ENCODE measurements at places on chromosomes 12 and 14. TPM values are rescaled to one million over a fixed set of nuclear protein-coding genes. Genes with fewer than 3 reads are reported as not detected.

DNA sequence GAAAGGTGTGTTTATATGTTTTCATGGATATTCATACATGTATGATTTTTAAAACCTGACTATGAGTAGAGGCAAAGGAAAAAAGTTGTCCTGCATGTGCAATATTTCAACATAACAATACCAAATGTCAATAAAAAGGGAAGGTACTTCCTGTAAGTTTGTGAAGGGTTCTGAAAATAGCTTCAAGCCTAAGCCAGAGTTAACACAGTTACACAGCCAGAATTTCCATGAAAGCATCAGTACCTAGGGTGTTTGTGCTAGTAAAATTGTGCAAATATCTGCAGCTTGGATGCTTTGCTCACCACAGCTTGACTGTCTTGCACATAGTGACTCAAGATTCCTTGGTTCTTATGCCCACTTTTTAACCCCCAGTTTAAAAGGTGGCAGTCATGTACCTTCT is 193.1 kb upstream of the FAR2 start:
- no peak for DNase-seq

GRCh38 chr14:65156568-65157366 is 54.5 kb upstream of the MAX start:
- DNase-seq = no peak

- DNase-seq = no peak
Observed at GRCh38 chr12:575129-575502, 88.1 kb downstream of the NINJ2 start.

DNA sequence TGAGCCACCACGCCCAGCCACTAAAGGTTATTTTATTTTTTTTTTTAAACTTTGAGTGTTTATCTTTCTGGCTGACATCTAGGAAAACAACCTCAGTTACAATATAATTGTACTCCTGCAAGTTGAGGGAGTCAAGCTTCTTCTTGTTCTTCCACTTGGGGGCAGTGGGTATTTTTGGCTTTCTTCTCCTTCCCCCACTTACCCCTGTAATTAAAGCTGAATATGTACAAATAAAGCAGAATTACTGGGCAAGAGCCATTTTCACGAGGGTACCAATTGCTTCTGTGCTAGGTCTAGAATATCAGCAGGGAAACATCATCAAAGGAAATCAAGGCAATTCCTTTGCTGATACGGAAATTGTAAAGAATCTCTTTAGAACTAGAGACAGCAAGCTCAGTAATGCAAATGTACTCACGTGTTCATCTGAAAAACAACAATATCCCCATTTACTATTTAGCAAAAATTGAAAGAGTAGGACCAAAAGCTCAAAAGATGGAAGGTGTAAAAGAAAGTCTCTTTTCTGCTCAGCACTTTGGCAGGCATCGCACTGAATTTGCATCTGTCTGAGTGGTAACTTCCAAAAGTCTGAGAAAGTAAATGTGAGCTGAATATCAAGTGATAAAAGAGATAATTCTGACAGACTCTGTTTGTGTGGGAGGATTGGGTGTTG is 72.8 kb downstream of the TAOK3 start:
- DNase-seq = no peak

- no peak for DNase-seq
Observed at GRCh38 chr14:67773844-67774377, 42.5 kb downstream of the ZFYVE26 start.

DNA sequence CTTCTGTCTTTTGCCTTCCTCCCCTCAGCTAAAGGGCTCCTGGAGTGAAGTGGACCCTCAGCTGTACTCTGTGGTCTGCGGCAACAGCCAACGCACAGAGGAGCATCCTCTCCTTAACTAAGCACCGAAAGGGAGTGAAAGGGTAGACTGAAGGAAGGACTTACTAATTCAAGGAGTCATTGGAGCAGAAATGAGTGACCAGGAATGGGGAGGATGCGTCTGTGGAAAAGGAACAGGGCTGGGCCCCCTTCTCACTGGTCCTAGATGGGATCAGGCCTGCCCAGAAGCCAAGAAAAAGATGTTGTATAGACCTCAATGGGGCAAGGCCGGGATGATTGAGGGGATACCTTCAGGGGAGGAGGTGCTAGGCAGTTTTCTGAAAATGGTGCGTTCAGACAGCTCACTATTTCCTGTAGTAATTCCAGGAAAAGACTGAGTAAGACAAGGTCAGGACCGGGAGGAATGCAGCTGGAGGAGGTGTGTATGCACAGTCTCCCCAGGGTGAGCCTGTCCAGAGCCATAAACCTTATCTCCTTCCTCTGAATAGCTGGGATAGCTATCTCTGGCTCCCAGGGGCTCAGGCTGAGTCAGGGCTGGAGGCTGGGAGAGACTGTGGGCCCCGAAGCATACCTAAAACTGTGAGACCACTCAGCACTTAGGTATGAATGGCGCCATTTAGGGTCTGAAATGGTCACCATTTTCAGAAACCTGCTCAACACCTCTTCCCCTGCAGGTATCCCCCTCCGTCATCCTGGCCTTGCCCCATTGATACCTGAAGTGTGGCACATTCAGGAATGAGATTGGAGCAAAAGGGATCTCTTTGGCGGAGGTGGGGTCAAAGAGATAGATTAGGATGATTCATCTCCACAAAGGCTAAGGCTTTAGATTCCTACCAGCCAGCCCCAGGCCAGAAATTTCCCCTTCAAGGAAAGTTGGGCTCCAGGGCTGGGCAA is 20.2 kb upstream of the KRT8 start:
- no peak for DNase-seq

GRCh38 chr12:39872425-39872824 is 233.5 kb downstream of the SLC2A13 start:
- DNase-seq = no peak

The RNF212B gene
- total RNA-seq = not detected
